DMS153 (cell line): ENCODE measurements at places on chromosomes 6 and 20.

DNA sequence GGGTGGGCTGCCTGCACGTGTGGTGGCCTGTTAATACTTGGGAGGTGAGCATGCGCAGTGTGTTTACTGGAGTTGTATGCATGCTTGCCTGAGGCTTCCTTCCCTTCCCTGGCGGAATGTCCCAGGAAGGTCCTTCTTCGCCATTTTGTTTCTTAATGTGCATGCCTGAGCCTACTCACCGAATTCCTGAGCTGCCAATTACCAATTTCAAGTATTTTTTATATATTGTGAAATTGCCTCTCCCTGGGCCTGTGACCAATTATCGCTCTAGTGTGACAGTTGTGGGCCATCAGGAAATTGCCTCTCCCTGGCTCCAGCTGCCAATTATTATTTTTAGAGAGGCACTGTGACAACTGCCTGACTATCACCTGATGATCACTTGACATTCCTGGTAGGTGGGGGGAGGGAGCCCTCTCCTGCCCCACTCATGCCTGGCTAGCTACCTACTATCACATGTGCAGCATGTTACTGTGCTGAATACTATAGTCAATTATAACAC lies 70.0 kb downstream of the FAM50B start:
- peak; percentile 53 for DNase-seq

GRCh38 chr20:45368221-45368980 lies 5.4 kb downstream of the SYS1 start:
- no peak for DNase-seq

GRCh38 chr6:51790946-51791345 lies 296.5 kb downstream of the PKHD1 start:
- no peak for DNase-seq

- no peak for DNase-seq
Measured at GRCh38 chr6:52108128-52108527, 20.7 kb upstream of the PKHD1 start.

- DNase-seq: no peak
Measured at GRCh38 chr6:144729502-144729901, 444.4 kb downstream of the UTRN start.

DNA sequence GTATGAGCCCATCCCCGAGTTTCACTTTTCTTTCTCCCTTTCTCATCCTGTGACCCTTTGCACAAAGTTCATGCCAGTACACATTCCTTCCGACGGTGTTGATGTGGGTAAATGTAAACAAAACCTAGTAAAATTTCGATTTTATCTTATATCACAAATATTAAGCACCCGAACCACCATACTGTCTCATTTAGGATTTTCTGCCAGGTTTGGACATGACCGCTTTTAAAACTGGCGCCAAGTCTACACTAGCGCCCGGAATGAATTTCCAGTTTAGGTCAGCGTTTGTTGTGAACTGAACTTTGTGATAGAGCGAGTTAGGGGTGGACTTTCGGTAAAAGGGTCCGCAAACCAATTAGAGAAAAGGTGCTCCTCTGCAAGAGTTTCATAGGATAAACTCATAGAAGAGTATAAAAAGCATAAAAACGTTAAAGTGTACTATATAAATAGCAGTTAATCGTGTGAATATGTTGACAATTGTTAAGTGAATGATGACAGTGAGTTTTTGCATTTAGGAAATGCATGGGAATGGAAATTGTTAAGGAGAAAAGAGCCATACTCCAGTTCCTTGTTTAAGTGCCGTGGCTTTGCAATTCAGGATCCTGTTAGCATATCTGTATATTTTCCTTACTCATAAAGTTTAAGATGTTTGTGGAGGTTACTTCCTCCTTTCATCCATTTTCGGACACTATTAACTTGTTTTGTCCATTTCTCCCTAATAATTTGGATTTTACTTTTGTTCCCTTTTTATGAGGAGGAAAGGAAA lies 937 bp downstream of the AKAP7 start:
- no peak for DNase-seq

- DNase-seq: peak; percentile 25
Measured at GRCh38 chr6:148973538-148974208, 226.8 kb downstream of the UST start.

- DNase-seq: no peak
Measured at GRCh38 chr20:63348828-63349515, 12.2 kb downstream of the CHRNA4 start.

DNA sequence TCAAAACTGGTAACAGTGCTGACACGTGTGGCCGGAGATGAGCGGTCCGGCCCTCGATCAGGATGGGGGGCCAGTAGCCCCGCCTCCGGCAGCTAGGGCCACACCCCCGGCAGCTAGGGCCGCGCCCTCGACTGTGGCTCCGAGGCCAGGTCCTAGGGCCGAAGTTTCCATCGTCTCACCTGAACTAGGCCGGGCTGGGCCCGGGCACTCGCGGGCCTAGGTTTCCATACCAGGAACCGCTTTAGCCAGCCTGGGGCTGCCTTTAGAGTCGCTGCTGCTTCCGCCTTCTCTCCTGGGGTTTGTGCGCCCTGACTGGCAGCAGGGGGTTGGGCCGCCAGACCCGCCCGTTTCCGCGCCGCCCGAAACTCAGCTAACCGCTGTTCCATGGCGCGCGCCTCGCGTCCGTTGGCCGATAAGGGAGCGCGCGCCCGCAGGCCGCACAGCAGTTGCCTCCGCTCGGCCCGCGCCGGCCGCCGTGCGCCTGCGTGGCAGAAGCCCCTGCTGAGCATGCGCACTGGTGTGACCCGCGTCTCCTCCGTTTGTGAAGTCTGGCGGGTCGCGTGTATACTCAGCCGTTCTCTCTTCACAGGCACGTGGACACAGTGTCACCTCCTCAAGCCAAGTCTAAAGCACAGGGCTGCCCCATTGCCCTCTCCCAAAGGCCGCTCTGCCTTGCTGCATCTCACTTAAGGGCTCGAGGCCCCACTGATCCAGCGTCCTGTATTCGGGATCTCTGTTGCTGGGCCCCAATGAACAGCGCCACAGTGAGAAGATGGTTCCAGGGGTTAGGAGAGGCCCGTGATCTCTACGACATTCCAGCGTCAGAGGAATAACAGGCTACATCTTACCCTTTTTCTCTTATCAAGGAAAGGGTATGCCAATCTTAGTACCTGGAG lies at the start of gene SAYSD1:
TSS of gene SAYSD1 (minus strand) at position 483 of the 896 bp plus-strand sequence. CDS start at position 386, 97 bp downstream.
- DNase-seq: peak; percentile 88

DNA sequence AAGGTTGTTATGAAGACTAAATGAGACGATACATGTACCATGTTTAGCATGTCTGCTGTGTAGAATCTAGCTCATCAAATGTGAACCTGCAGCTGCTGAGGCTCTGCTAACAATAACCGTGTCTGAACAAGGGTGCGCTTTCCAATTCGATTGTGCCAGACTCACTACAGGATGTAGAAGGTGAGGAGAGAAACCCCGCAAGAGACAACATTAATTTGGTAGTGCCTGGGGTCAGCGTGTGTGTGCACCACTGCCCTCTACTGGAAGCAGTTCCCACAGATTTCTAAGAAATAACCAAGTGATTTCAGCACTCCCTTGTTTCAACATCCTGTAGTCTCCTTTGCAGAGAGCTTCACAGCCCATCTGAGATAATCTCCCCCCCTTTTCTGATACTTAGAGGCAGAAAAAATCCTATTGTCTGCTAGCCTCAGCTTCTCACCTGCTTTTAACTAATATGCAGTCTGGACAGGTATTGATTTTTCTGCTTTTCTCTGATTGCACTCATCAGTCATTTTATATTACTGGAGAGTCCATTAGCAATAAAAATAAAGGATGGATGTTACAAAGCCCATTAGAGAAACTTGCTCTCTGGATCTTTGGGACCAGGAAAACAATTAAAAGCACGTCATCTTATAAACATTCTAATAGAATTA lies 96.7 kb upstream of the BACH2 start:
- DNase-seq: peak; percentile 41

DNA sequence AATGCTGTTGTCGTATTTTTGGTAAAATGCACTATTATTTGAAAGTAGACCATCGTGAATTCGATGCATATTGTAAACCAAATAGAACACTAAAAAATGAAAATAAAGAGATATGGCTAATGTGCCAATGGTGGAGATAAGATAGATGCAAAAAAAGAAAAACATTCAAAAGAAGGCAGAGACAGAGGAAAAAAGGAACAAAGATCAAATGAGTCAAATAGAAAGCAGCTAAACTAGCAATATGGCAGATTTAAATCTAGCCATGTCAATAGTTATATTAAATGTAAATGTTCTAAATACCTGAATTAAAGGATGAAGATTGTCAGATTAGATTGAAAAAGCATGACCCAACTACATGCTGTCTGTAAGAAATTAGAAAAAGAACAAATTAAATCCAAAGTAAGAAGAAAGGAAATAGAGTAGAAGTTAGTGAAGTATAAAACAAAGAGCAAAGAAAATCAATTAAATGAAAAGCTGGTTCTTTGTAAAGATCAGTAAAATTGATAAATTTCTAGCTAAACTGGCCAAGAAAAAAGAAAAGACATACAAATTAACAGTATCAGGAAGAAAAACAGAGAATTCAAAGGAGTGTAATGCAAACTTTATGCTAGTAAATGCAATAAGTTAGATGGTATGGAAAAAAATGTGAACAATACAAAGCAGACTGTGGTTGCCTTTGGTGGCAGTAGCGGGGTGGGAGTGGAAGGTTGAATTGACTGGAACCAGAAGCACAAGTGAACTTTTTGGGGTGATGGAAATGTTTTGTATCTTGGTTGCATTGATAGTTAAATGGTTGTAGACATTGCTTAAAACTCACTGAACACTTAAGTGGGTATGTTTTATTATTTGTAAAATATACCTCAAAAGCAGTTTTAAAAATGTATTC lies 44.8 kb downstream of the PTPN1 start:
- DNase-seq: no peak

- DNase-seq: no peak
Measured at GRCh38 chr6:142943711-142944123, 1.3 kb downstream of the HIVEP2 start.

- no peak for DNase-seq
Measured at GRCh38 chr20:32449057-32449889, 91.1 kb downstream of the ASXL1 start.

DNA sequence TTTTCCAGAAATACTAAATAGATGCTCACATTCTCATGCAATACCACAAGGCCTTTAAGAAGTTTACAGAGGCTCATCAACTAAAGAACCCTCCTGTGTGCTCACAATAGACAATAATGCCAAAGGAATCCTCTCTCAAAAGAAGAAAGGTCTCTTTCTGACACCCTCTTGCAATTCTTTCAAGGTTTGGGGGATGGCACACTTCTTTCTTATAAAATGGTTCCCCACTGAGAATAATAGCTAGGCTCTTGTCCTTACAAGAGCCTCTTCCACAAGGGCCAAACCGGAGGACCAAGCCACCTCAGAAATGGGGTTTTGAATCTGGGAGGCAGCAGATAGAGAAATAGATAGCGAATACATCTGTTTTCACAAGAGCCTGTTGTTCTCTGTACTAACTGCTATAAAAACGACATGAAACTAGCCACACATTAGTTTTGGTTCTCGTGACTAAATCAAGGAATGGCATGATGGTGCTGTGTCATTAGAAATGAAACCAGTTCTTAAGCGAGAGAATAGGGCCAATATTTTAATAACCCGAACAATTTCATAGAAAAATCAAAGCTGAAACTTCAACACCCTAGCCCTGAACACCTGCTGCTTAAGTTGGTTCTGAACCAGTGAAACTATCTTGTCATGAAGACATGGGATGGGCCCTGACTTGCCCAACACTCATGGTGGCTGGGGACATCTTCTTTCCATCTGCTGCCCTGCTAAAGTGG lies 81.1 kb downstream of the PRDM1 start:
- no peak for DNase-seq

- no peak for DNase-seq
Measured at GRCh38 chr20:24692446-24693200, 223.2 kb downstream of the SYNDIG1 start.

DNA sequence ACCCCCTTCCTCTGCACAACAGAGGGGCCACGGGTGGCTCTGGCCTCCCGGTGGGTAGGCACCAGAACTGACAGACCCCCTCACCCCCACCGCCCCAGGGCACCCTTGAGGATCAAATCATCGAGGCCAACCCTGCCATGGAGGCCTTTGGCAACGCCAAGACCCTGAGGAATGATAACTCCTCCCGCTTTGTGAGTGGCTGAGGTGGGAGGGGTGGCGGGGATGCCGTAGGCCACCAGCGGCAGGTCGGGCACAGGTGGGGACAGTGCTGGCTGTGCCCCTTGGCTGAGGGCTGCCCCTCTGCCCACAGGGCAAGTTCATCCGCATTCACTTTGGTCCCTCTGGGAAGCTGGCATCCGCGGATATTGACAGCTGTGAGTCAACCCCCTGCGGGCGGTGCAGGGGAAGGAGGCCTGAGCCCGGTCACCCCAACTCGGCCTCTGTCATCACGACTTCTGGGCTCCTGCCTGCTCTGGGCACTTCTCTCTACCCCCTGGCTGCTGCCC lies 29.1 kb downstream of the MYH7B start:
- DNase-seq: no peak

- peak; percentile 71 for DNase-seq
Measured at GRCh38 chr6:127515794-127516661, 3.1 kb downstream of the MTCL3 start.

GRCh38 chr20:10463622-10464021 lies 28.5 kb downstream of the SLX4IP start:
- DNase-seq: no peak

DNA sequence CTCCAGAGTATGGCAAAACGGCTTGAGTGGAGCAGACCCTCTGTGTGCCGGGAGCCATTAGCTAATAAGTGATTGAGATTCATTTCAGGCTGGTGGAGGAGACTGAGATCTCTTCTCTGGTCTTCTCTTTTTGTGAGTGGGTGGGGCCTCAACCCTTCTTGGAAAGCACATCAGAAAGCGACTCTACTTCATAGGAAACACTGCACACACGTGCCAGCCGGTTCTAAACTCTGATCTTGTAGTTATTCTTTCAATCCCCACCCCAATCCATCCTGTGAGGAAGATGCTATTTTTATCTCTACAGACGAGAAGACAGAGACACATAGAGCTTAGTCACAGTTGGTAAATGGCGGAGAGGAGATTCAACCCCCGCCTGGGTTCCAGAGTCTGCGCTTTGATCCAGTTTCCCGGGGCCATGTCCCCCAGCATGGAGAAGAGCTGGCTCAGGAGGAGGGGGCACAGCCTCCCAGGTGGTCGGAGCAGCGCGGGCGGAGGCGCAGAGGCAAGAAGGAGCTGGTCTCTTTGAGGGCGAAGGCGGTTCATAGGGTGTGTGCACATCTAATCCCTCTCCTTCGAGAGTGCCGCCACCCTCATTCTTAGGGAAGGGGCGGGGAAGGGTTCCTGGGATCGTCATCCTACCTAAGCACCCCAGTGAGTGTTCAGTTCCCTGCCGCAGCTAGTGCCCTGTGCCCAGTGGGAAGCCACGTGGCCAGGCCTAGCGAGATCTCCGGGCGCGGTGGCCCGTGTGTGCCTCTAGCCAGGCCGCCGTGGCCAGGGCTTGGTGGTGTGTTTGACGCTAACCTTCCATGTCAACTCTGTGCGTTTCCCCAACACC lies 49.0 kb upstream of the TAGAP start:
- no peak for DNase-seq
